ENCODE measurements at places on chromosomes 1 and 21. TPM values are rescaled to one million over a fixed set of nuclear protein-coding genes. Genes with fewer than 3 reads are reported as not detected.

DNALI1 gene
- total RNA-seq: 4.1 TPM

RAB25 gene
- total RNA-seq: 213 TPM

PIGR gene
- total RNA-seq: 7,504 TPM

TSTD1 gene
- 74.7 TPM for total RNA-seq

TSPEAR gene
- not detected for total RNA-seq

NHLH2 gene
- total RNA-seq: not detected

RGS8 gene
- total RNA-seq: not detected

REN gene
- total RNA-seq: not detected

AADACL4 gene
- total RNA-seq: not detected

DNA sequence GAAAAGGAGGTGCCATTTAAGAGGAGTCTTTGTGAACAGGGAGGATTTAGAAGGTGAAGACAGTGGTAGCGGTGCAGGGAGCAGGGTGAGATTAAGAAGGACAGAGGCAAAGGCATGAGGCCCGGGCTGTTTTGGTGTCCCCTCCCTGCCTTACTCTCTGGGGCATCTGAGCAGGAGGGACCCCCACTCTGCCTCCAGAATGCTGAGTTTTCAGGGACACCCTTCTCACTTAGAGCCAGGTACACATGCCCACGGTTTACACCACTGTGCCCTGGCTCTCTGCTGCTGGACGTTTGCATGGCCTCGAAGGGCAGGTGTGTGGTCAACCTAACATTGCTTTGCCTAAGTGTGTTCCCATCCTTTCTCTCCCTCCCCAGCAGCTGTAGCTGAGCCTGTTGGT is 20.5 kb upstream of the PARP1 start:
- DNase-seq: no peak

DNA sequence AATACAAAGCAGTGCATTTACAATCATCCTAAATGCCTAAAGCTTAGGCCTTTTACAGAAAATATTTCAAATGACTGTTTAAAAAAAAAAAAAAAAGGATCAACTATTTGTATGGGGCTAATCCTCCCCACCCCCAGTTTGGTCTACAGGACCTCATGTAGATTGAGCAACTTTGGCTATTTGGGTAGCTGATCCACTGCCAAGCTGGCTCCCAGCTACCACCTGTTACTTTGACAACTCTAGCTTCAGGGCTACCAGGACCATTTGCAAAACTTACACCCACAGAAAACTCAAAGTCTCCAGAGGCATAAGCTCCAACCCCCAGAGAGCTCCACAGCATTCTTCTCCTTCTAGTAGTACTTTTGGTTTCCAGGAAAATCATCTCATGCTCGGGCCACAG is 29.4 kb downstream of the JAK1 start:
- DNase-seq: no peak

- no peak for DNase-seq
These were observed 61.5 kb downstream of the GNG12 start for GRCh38 chr1:67771749-67772148.

- DNase-seq: no peak
These were observed 661.5 kb downstream of the PLA2G4A start for GRCh38 chr1:187490266-187490665.

GRCh38 chr1:15276691-15277446 is 29.8 kb downstream of the FHAD1 start:
- DNase-seq: peak; percentile 17

GRCh38 chr1:168161459-168161858 is 17.3 kb upstream of the TIPRL start:
- DNase-seq: no peak

DNA sequence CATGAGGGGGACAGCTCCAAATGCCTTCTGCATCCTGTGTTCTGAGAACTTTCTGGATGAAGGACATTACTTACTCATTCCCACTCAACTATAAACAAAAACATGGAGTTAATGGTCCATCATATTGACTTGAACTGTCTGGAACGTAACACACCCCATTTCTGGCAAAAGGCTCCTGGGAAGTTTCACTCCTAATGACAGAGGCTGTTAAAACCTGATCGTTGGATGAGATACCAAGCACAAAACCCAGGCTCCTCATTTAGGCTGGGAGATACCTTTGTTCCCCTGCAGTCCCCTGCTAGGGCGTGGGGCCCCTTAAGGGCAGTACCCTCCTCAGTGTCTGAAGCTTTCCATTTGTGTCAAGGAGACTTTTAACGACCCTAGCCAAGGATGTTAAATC is 78.9 kb downstream of the RHOU start:
- no peak for DNase-seq

DNA sequence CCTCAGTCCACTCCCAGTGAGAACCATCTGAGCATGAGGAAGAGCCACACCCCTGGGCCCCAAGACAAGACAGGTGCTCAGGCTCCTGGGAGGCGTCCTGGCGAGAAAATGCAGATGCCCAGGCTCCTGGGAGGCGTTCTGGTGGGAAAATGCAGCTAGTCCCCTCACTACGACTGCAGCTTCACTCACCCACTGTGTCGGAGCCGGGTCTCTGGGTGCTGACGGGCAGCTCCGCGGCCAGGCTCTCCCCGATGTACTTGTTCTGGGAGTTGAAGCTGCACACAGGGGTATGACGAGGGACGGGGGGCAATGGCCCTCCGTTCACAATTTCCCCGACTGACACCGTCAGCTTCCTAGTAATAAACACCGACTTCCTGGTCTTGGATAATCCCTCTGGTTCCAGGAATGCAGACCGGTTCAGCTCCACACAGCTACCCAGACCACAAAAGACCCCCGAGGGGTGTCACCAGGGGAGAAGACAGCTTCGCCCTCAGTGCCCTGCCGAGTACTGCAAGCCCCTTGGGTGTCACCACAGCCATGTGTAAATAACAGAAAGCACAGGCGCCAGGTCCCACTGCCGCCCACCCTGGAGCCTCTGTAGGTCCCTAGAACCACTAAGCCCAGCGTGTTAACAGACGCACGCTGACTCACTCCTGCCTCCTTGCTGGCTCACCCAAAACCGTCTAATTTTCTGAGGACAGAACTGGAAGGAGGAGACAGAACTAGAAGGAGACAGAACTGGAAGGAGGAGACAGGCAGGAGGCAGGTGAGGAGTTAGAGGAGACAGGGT is 19.5 kb downstream of the MCM3AP start:
- DNase-seq: no peak

GRCh38 chr1:48062353-48062752 is 65.2 kb upstream of the TRABD2B start:
- DNase-seq: no peak

DNA sequence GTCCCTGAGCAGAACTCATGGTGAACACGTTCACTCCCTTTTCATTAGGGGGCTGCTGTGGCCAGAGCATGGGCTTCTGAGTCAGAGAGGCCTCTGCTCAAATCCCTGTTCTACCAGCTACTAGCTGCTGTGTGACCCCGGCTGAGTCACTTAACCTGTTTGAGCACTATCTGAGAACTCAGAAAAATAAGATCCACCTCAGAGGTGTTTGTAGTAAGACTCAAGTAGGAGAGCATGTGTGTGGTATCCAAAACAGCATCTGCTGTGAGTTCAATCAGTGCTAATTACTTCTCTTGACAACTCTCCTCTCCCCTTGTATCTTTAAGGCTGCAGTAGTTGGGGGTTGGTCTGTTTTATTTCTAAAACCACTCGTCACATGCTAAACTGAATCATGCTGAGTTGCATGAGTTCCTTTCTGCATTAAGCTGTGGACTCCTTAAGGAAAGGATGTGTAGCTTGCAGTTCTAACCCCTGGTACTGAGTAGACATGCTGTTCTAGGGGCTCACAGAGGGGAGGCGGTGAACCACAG is 39.7 kb upstream of the JUN start:
- DNase-seq: no peak

DNA sequence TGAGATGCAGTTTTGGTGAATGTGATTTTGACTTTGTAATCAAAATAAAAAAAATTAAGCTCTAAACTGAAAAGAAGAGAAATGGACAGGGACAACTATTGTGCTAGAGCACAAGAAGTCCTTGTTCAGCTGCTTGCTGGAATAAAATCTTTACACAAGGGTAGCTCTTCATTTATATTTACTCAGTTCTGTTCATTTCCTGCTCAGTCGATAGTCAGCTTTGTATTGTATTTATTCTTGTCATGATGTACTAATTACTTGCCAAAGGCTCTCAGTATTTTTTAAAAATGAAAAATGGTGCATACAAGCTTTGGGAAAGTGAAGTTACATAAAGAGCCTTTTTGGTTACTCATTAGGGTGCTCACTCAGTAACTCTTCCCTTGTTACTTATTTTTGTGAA is 17.8 kb downstream of the F5 start:
- no peak for DNase-seq

- DNase-seq: peak; percentile 9
These were observed 226.5 kb downstream of the FOXD2 start for GRCh38 chr1:47664356-47664755.

DNA sequence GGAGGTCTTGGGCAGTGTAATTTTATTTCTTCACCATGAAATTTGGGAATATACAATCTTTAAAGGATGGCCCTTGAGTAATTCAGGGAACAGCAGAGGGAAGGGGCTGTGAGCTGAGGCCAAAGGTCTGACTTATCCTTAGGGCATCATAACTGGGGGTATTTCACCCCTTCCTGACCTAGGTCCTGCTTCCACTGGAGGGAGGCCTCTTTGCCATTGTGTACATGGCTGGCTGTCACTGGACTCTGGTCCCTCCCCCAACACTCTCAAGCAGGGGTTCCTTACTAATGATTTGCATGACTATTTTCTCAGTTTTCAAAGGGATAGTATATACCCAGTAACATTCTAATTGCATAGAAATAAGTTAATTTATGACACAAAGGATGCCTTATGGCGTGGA is 7.2 kb upstream of the PSRC1 start:
- no peak for DNase-seq

GRCh38 chr1:171126504-171126903 is 35.8 kb downstream of the FMO3 start:
- DNase-seq: no peak

DNA sequence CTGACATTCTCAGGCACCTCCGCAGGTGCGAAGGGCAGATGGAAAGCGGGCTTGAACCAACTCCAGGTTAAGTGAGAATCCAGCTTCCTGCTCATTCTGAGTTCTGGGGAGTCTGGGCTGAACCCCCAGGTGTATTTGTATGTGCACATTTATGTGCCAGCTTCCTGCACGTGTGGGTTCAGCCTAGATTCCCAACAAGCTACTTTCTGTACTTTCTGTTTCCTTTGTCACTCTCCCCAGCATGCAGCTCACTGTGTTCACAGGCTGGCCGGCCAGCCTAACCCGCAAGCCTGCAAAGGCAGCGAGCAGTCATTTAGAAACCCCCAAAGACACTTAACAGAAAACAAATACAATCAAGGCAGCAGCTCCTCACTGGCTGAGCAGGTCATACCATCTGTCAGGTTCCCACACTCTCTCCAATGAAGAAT is 1.3 kb upstream of the IL19 start:
- DNase-seq: no peak

GRCh38 chr1:155181371-155182051 is 7.9 kb downstream of the TRIM46 start:
- no peak for DNase-seq

DNA sequence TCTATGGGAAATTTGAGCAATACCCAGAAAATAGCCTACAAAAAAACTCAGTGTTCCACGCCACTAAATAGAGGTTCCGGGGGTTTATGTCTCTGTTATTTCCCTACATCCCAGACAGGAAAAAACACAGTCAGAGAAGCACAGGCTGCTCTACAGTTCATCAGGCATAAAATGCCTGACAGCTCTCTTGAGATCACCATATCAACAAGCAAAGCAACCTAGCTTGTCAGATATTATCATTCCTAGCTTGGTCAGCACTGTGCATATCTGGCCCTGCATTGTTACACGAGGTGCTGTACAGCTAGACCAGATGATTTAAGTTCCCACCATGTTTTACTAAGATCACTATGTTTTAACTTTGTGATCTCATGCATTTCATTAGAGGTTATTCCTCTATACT is 172.6 kb downstream of the PTPRC start:
- no peak for DNase-seq

DNA sequence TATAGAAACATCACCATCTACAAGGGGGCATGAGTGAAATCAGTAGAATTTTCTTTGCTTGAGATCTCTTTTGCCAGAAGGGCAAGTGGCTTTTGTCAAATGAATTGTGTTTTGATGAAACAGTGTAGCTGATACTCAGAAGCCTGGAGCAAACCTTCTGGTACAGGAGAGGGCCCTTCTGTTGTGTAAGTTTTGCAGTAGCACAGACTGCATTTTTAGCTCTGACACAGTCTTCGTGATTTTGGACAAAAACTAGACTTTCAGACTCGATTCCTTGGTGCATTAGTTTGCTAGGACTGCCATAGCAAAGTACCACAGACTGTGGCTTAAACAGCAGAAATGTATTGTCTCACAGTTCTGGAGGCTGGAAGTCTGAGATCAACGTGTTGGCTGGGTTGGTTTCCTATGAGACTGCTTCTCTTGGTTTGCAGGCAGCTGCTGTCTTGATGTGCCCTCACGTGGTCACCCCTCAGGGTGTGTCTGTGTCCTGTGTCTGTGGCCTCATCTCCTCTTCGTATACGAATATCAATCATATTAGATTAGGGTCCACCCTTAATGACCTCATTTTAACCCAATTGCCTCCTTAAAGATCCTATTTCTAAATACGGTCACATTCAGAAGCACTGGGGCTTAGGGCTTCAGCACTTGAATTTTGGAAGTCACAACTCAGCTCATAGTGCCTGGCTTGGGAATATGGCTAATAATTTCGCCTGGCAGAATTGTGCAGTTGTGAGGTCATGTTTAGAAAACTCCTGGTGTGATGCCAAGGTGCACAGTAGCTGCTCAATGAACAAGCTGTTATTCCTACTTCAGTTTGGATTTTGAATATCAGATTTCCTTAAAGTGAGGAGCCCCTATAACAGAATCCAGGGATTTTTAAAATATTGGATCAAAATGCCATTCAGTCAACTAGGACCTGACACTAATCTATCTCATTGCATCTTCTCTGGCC is 21.2 kb upstream of the DISC1 start:
- no peak for DNase-seq

DNA sequence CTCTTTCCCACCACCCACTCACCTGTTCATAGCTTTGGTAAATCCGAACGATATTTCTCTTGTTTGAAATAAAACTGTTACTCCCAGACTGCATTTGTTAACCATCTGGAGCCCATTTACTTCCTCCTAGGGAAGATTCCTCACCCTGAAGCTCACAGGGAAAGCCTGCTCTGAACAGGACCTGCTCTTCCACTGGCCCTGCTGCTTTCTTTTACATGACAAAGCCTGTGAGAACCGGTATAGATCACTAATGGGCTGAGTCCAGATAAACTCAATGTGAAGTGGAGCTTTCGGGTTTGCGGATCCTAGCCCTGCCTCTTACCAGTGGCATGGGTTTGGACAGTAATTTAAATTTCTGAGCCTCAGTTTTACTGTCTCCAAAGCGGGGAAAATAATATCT is 45.2 kb downstream of the FAM163A start:
- no peak for DNase-seq

DNA sequence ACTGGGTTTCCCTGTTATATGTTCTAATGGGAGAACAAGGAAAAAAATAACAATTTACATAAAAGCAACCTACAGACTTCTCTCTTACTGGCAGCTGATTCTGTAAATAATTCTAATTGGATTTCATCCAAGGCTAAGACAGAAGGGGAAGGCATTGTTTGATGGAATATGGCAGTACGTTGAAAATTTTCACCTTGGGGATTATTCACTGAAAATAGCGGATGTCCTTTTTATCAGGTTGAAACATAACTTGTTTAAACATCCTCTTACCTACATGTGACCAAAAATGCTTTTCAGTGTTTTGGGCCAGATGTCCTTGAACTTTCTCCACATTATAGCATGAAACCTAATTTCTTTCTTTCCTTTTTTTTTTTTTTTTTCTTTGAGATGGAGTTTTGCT is 24.9 kb downstream of the TSNAX start:
- DNase-seq: no peak

GRCh38 chr1:191561276-191561675 is 597.0 kb upstream of the RGS18 start:
- no peak for DNase-seq

GRCh38 chr1:160565564-160565963 is 13.7 kb downstream of the CD84 start:
- no peak for DNase-seq

All from colonic mucosa (tissue), 4 donors.